Astrocyte of the hippocampus (primary cell): ENCODE measurements at places on chromosomes 12 and 14.
A peak's percentile ranks its signal among the peaks of the same experiment; 100 is the strongest.

- DNase-seq: no peak
Observed at GRCh38 chr12:1749019-1749418, 58.1 kb downstream of the ADIPOR2 start.

GRCh38 chr14:98167705-98168104 lies 1104.3 kb downstream of the BCL11B start:
- DNase-seq: no peak

DNA sequence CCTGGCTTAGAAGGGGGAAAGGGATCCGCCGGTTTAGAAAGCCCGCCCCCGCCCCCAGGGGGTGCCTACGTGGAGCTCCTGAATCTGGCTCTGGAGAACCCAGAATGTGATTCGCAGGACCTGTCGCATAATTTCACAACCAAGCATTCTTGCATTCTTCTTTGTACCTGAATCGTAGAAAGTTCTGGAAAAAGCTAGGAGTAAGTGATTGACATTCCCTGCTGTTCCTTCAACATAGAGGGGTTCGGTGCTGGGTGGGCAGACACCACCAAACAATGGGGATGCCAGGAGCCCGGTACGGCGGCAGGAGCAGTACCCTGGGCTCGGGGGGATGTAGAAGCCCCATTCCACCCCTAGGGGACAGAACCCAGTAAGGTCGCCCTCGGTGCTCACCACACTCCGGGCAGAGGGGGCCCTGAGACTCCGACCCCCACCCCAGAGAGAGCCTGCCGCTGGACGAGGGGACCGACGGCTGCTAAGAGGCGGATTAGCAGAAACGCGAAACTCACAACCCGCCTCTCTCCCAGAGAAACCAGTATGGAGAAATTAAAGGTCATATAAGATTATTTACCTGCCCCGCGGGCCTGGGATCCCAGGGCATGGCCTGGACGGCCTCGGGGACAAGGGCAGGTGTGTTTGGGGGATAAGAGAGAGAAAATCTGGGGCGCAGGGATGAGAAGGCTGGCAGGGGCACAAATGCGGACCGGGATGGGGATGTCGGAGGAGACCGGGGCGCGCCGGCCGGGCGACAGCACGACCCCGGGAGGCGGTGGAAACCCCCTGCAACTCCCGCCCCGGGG lies 520 bp downstream of the CSRP2 start:
- DNase-seq: peak; percentile 65

DNA sequence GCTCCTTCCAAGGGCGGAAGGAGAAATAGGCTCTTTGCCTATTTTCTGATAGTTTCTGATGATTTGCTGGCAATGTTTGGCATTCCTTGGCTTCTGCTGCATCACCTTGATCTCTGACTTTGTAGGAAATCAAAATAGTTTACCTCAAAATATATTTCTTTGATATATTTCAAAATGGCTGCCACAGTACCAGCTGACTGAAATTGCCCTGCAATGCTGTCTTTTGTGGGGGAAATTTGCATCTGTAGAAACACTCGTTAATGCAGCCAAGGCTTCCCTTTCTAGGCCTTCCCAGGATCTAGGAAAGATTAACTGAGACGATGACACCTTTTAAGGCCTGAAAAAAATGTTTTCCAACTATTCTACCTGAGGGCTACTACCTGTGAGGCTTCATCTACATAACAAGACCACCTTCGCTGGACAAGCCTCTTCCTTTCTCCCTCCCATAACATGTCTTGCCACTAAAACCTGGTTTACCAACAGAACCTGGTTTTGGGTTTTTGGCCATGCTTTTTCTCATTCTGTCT lies 212.8 kb upstream of the SSTR1 start:
- no peak for DNase-seq

DNA sequence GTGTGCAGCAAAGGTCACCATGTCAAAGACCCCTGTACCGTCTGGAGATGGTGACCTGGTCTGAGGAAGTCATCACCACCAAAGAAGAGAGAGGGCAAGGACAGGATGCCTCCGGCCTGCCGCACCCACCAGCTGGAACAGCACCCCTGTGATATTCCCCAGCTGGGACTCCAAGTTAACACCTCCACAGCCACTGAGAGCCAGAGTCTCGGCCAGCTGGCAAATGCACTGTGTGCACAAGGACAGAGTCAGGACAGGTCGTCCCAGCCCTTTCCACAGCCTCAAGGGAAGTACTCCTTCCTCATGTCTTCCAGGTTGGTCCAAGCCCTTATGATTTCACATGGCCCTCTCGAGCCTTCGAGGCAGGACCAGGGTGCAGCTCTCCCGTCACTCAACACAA lies 19.3 kb upstream of the FKBP4 start:
- DNase-seq: no peak

- no peak for DNase-seq
Observed at GRCh38 chr12:5798242-5799015, 146.6 kb downstream of the ANO2 start.

- DNase-seq: no peak
Observed at GRCh38 chr12:2689393-2689792, 105.4 kb upstream of the FKBP4 start.

- no peak for DNase-seq
Observed at GRCh38 chr14:100898935-100899883, 4.3 kb downstream of the RTL1 start.

- no peak for DNase-seq
Observed at GRCh38 chr14:29607169-29607568, 320.5 kb downstream of the PRKD1 start.

GRCh38 chr12:31346267-31346666 lies 20.3 kb upstream of the SINHCAF start:
- no peak for DNase-seq

GRCh38 chr12:14567351-14568162 lies at the start of gene PLBD1:
Gene PLBD1 (minus strand): TSS chr12:14567883. CDS start chr12:14567696, 187 bp downstream.
- peak; percentile 74 for DNase-seq

- DNase-seq: peak; percentile 5
Observed at GRCh38 chr12:70928071-70928470, 7.5 kb upstream of the PTPRR start.

- no peak for DNase-seq
Observed at GRCh38 chr14:104462651-104463630, 116.6 kb upstream of the C14orf180 start.

- DNase-seq: no peak
Observed at GRCh38 chr12:49277466-49277865, 12.6 kb downstream of the TUBA1C start.

- DNase-seq: peak; percentile 56
Observed at GRCh38 chr12:6605421-6606330, 1.5 kb downstream of the CHD4 start.

DNA sequence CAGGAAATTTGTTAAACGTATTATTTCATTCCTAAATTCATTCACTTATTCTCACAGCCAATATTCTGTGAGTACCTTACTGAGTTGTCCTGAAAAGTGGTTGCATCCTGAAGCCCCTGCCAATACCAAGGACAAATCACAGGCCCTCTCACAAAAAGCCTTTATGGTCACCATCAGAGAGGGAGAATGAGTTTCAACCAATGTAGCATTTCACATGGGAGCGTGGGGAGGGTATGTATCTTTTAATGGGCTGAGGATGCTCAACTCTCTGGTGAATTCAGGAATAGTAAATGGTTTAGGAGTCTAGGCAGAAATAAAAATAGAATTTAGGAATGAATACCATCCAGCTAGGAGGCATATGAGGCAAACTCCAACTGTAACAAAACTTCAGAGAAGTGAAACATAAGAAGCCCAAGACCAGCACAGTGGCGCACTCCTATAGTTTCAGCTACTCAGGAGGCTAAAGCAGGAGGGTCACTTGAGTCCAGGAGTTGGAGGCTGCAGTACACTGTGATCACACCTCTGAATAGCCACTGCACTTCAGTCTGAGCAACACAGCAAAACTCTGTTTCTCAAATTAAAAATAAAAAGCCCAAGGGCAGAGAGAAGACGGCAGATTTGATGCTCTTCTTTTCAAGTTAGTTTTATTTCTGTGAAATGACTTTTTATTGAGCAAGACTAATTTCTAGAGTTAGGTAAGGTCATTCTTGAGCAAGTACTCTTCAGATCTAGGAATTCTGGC lies 142.7 kb downstream of the HMGA2 start:
- DNase-seq: no peak

DNA sequence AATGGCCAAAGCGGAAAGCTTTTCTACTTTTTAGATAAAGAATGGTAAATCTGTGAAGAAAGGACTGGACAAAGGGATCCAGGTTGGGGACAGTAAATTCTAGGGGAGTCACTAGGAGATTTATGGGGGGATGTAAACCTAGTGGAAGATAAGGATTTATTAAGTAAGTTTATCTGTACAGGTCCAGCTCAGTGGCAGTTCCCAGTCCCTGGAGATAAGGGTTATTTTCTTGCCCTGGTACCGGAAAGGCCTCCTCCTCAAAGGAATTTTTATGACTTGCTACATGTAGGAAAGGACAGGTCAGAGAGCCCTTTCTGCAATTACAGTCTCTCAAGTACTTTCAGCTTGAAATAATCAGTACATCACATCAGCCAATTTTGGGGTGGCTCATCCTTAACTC lies 72.6 kb upstream of the BICD1 start:
- DNase-seq: no peak

- DNase-seq: peak; percentile 24
Observed at GRCh38 chr14:76193696-76194095, 42.0 kb downstream of the GPATCH2L start.

GRCh38 chr12:49580572-49581535 lies 12.9 kb upstream of the MCRS1 start:
- DNase-seq: peak; percentile 88

GRCh38 chr12:92987846-92988621 lies 58.9 kb upstream of the EEA1 start:
- DNase-seq: no peak

DNA sequence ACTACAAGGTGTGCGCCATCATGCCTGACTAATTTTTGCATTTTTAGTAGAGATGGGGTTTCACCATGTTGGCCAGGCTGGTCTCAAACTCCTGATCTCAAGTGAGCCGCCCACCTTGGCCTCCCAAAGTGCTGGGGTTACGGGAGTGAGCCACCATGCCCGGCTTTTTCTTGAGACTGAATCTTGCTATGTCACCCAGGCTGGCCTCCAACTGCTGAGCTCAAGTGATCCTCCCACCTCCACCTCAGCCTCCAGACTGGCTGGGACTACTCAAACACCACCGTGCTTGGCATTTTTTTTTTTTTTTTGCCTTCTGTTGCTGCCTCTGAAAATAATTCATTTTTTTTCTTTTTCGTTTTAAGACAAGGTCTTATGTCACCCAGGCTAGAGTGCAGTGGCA lies 8.2 kb upstream of the ESPL1 start:
- no peak for DNase-seq

DNA sequence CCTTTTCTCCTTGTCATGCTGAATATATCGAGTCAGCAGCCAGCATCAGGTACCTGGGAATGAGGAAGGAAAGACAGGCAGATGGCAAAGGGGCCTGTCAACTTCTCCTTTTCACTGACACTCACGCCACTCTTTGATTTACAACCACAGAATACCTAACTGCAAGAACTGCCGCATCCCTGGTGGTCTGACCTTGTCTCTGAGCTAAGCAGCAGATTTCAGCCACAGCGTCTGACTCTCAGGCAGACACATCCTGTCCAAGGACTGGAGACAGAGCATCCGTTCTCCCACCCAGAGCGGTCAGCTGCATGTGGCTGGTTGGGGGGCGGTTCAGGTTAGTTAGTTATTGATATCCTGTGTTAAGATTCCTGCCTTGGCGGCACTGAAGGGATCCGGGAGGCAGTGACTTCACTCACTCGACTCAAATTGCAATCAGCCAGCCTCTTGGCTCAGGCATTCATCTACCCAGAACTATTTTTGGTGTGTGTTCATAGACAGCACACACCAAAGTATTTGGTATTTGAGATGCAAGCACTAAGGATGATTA lies 11.2 kb upstream of the MAP1LC3B2 start:
- peak; percentile 28 for DNase-seq

GRCh38 chr12:80050236-80050635 lies 49.1 kb upstream of the OTOGL start:
- DNase-seq: no peak

GRCh38 chr12:112685321-112685720 lies 106.2 kb upstream of the RPH3A start:
- DNase-seq: no peak

DNA sequence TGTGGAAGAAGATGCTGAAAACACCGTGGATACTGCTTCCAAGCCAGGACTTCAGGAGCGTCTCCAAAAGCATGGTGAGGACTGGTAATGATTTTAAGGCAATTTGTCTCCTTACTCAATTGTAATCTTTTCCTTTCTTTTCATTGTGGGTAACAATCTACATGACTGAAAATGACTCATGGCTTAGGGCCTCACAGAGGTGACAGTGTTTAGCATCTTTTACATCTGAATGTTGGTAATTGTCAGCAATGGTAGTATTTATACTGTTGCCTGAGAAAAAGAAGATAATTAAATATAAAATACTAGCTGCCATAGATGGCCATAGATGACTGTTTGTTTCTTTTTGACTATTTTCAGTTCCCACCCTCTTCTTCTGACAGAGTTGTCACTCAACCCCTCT lies 31.6 kb downstream of the TULP3 start:
- no peak for DNase-seq

DNA sequence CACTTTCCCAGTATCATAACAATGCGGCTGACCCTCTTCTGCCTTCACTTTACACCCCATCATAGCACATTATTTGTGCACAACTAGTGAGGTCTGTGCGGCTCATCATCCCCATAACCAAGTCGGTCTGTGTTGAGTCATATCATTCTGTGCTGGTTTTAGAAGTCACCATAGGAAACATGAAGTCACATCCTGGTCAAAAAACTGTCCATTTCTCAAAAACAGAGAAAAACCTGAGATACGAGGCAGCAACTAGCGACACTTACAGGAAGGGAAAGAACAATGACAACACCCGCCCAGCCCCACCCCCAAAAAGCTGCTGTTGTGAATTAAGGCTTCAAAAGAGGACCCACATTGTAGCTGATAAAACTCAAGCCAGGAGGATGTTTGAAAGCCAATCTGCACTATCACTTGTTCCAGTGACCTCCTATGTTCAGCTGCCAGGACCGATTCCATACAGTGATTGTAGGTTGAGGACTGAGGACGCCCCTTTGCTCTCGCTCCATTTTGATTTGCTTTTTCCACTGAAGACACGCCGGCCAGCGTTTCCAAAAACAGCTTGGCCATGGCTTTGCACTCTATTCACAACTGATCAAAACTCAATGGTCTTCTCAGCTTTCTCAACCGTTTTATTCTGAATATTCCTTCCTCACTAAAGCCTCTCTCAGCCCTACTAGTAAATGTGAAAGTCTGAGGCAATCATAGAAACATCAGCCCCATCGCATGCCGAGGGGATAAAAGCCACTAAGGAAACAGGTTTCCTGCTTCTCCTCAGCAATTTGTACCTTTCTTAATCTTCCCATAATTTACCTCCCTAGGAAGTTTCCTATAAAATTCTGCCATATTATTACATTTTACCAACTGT lies 87.5 kb downstream of the DUSP16 start:
- no peak for DNase-seq

- peak; percentile 5 for DNase-seq
Observed at GRCh38 chr14:96614481-96614881, 112.3 kb downstream of the PAPOLA start.
